ENCODE measurements at places on chromosomes 5 and 9.

DNA sequence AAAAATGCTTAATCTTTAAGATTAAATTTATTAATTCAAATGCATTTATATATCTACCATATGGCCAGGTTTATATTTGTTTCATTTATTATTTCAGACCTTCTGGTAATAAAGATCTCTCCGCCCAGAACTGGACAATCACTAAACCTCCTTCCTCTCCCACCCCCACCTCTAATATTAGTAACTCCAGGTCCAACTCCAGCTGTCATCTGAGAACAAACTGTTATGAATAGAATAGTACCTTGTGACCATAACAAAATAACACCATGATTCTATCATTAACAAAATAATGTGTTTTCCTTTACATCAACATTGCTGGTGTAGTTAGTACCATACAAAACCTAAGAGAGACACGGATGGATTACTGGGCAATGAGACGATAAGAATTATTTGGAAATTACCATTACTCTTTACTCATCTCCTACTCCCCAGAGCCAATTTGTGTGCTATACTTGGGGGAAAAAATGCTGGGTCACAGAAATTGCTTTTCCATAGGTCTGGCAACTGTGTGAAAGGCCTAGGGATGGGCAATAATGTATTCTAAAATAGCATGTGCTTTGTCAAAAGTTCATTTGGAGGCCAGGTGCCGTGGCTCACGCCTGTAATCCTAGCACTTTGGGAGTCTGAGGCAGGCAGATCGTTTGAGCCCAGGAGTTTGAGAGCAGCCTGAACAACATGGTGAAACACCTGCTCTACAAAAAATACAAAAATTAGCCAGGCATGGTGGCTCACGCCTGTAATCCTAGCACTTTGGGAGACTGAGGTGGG lies 186.1 kb downstream of the ENC1 start:
- DNase-seq = no peak

DNA sequence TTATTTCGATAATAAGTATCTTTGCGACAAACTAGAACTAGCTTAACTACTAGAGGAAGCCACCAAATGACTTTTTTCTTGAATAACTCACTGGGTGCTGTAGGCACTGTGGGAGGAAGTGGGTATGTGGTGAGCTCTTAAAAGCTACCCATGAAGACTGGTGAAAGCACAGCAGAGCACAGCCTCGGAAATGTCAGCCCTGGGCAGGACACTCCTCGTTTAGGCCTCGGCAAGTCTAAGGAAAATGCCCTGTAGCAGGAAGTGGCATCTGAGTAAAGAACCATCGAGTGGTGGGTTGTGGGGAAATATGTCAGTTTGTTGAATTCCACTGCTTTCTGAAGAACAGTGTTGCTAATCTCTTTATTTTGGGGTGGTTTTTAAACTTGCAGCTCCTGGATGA lies 44.0 kb upstream of the NCS1 start:
- no peak for DNase-seq

- no peak for DNase-seq
Measured at GRCh38 chr5:8848997-8849594, 696.8 kb downstream of the SEMA5A start.

- no peak for DNase-seq
Measured at GRCh38 chr9:121328876-121329681, 41.0 kb downstream of the STOM start.

- DNase-seq = no peak
Measured at GRCh38 chr5:55218967-55219366, 8.1 kb downstream of the MCIDAS start.

DNA sequence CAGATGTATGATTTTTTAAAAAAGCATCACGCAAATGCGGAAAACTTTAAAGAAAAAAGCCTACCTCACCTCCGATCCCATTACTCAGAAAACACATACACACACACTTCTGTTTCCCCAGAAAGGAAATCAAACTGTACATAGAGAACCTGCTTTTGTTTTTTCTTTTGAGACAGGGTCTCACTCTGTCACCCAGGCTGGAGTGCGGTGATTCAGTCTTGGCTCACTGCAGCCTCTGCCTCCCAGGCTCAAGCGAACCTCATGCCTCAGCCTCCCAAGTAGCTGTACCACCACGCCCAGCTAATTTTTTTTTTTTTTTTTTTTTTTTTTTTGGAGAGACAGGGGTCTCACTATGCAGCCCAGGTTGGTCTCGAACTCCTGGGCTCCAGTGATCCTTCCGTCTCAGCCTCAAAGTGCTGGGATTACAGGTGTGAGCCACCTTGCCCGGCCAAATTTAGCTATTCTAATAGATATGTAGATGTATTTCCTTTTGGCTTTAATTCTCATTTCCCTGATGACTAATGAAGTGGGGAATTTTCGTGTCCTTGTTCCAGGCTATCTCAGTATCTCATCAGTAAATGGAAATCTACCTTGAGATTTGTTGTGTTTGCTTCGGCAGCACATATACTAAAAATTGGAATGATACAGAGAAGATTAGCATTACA lies 25.7 kb upstream of the EEIG1 start:
- no peak for DNase-seq

DNA sequence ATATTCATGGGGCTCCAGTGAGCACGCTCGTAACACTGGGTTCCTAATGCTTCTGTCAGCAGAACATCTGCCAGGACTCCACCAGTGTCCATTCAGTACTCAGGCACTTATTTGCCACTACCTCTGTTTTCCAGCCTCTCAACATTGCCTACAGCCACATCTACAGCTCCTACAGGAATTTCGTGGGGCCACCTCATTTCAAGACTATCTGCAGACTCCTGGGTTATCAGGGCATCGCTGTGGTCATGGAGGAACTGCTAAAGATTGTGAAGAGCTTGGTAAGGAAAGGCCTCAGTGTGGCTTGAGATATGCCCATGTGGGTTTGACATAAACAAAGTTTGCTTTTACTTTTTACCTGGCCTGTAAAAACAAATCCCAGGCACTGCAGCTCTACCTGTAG lies 92.9 kb downstream of the CYFIP2 start:
- DNase-seq = no peak

DNA sequence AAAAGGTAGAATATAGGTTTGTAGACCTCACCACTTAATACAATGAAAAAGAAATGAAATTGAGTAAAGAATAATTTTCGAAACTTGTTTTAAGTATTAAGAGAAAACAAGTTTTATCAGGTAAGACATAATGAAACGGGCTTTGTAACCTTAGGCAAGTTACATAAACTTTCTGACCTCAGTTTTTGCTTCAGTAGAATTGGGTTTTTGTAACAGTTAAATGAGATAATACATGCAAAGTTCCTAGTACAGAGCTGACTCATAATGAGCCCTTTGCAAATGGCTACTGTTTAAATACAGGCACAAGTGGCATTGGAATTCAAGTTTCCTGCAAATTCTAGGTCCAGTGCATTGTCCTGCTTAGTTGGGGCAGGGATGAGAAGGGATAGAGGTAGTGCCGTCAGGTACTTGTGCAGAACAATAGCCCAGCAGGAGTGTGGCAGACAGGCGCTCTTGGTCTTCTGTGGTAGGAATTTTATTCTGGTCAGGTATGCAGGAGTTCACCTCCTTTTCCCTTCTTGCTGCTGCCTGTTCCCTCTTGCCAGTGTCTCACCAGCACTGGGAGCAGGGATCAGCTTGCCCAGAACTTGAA lies 203.8 kb downstream of the PBX3 start:
- DNase-seq = no peak

DNA sequence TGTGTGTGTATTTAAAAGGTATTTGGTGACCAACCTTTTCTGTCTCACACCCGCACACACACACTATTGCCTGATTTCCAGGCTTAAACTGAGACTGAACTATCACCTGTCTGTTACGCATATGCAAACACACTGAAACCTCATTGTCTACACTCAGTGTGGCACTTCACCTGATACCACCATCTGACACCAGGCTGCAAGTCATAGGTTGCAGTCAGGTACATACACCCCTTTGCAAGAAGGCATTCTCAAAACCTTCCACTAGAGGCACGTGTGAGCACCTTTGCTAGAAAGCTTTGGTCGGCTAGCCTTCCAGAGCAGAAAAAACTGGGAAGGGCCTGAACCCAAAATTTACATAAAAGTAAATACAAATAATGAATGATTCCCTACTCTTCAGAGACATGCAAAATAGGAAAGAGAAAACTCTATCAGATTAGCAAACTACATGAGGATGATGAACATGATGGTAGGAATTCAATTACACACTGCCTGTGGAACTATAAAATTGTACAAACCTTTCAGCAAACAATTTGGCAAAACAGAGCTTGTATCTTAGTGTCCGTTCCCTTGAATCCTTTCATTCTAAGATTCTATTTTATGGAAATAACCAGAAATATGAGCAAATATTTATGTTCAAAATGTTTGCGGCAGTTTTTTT lies 5.9 kb upstream of the FOXD1 start:
- no peak for DNase-seq

GRCh38 chr9:89442501-89442978 lies 55.4 kb downstream of the SEMA4D start:
- no peak for DNase-seq

DNA sequence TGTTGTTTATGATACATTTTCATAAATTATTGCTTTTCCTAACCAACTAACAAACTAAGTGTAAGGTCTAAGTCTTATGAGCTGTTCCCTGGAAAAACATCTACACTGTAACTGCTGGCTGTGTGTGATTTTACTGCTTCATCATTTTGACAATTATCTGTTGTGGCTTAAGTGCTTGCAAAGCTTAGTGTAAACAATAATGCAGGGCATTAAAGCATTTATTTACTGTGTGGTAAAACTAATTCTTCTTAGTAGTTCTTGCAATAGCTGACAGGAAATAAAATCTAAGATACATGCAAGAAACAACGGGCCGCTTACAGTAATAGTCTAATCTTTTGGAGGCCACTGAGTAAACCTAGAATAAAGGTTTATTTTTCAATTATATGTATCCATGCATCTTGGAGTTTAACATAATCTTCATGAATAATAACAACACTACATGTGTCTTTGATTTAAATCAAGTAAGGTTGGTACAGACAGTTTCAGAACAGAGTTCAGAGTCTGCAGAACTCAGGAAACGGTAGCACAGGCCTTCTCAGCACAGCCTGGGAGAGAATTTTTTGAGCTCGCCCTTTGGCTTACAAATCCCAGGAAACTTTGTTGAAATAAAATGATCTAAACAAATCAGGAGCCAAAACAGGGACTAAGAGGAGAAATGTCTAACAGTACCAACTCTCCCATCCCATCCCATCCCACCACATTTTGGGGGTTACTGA lies 473.1 kb downstream of the NR2F1-AS1 start:
- no peak for DNase-seq

DNA sequence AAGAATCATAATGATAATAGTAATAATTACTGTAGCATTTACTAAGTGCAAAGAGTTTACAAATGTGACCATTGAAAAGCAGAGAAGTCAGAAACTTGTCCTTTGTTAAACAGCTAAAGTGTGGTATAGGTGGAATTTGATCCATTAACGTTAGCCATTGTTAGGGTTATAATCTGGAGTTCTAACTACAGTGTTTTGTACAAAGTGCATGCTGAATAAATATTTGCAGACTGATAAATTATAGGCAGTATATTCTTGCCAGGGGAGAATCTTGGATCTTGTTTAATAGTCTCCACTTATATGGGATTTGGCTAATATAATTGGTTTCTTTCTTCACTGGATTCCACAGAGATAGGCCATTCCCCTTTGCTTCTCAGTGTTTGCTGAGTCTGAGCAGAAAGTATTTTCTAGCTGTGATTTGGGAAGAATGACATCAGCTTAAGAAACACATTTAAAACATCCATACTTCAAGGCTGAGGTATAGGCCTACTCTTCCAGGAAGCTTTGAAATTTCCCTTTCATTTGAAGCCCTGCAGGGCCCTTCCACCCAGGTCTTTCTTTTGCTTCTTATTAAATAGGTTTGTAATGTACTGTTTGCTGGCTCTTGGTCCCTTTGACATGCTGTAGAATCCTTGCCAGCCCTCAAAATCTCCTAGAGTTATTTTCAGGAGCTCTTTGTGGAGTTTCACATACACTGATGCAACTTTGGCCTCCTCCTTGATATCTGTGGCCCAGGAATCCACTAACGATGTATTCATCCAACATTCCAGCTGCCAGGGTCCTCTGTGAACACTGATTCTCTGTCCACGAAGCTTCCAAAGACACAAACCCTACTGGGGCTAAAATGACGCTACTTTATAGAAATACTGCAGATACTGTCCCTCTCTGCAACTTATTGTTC lies 51.4 kb downstream of the ATP10B start:
- no peak for DNase-seq

- no peak for DNase-seq
Measured at GRCh38 chr9:26856413-26857032, 36.1 kb downstream of the CAAP1 start.

GRCh38 chr9:124660341-124660801 lies 110.7 kb downstream of the NR6A1 start:
- DNase-seq = peak; percentile 24

GRCh38 chr9:21001581-21001980 lies 29.9 kb downstream of the HACD4 start:
- no peak for DNase-seq

- DNase-seq = no peak
Measured at GRCh38 chr5:10685115-10685521, 75.9 kb downstream of the DAP start.

GRCh38 chr9:90460220-90460619 lies 182.4 kb downstream of the DIRAS2 start:
- no peak for DNase-seq

GRCh38 chr5:33330426-33330825 lies 110.3 kb upstream of the TARS1 start:
- no peak for DNase-seq

GRCh38 chr5:66989286-66989685 lies 207.3 kb downstream of the CD180 start:
- no peak for DNase-seq

DNA sequence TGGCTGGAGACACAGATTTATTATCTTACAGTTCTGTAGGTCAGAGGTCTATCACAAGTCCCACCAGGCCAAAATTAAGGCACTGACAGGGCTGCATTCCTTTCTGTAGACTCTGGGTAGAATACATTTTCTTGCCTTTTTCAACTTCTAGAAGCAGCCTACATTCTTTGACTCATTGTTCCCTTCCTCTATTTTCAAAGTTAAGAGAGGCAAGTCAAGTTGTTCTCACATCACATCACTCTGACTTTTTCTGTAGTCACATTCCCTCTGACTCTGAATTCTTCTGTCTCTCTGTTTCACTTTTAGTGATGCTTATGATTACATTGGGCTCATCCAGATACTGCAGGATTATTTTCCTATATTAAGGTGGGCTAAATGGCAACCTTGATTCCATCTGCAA lies 119.0 kb downstream of the MELK start:
- no peak for DNase-seq

DNA sequence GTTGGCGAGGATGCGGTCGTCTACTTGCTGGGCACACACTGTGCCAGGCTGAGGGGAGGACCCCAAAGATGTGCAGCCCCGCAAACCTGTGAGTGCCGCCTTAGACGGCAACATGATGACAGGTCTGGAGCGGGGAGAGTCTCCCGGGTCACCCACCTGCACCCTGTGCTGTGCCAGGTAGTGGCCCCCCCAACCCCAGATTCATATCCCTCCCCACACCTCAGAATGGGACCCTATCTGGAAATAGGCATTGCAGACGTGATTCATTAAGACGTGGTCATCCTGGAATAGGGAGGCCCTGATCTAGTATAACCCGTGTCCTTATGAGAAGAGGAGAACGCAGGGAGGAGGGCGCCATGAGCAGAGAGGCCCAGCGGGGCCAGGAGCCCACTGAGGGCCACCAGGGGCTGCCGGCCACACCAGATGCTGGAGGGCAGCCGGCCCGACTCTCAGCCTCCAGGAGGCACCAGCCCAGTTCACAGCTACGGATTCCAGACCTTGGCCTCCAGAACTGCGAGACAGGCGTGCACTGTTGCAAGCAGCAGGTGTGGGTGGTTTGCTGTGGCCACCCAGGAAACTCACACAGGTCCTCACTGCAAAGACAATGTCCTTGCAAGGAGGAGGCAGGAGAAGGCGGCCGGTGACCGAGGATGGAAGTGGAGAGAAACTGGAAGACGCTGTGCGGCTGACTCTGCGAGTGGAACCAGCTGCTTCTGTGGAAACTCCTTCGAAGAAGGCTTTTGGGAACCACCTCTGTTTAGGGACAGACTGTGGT lies 131.9 kb upstream of the LPCAT1 start:
- no peak for DNase-seq
